CD4-positive, alpha-beta T cell treated with Interleukin-17A for 1 hour (primary cell): ENCODE measurements at places on chromosomes 2 and 18.
A peak's percentile ranks its signal among the peaks of the same experiment; 100 is the strongest.

- no peak for DNase-seq
Measured at GRCh38 chr2:99395589-99396130, 58.5 kb downstream of the EIF5B start.

- no peak for DNase-seq
Measured at GRCh38 chr2:196046123-196046917, 22.3 kb downstream of the DNAH7 start.

GRCh38 chr2:200471928-200472645 lies 37.8 kb downstream of the KCTD18 start:
- DNase-seq = no peak

- peak; percentile 54 for DNase-seq
Measured at GRCh38 chr2:223941579-223942277, 3.4 kb downstream of the WDFY1 start.

DNA sequence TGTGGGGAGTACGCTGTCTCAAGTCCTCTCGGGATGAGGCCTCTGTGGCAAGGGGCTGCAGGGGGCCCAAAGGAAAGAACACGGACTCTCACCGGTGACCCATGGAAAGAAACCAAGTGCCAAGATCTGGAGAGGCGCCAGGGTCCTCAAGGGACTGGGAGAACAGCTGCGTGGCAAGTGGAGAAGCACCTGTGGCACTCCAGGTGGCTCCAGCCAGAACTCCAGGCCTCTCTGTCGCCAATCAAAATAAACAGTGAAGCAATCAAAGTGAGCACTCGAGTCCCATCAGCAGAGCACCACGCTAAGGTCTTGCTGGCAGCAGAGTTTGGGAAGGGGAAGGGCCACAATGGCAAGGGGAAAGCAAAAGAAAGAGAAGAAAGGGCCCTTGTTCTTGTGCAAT lies 54.7 kb downstream of the BCL2 start:
- DNase-seq = no peak

DNA sequence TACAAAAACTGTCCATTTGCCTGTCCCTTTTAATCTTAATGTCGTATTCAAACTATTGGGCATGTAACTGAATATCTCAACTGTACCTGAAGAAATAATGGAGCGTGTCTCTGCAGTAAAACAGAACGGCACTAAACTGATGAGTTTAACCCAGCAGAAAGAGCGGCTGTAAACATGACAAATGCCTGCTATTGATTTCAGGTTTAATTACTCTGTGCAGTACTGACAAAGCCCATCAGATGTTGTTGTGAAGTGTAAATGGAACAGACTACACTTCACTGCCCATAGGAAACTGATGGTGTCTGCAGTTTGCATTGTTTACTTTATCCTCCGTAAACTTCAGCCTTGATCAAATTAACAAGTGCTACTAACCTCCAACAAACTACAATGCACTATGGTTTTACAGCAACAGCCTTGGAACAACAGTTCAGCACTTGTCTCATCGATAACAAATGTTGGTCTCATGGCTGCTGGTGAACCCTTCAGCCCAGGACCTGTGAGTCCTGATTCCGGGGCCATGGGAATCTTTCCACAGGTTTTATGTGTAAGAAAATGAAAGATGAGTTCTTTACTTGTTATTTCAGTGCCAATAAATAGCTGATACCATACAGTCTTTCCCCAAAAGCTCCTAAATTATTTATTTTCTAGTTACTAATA lies 316.5 kb downstream of the CCDC178 start:
- DNase-seq = no peak

DNA sequence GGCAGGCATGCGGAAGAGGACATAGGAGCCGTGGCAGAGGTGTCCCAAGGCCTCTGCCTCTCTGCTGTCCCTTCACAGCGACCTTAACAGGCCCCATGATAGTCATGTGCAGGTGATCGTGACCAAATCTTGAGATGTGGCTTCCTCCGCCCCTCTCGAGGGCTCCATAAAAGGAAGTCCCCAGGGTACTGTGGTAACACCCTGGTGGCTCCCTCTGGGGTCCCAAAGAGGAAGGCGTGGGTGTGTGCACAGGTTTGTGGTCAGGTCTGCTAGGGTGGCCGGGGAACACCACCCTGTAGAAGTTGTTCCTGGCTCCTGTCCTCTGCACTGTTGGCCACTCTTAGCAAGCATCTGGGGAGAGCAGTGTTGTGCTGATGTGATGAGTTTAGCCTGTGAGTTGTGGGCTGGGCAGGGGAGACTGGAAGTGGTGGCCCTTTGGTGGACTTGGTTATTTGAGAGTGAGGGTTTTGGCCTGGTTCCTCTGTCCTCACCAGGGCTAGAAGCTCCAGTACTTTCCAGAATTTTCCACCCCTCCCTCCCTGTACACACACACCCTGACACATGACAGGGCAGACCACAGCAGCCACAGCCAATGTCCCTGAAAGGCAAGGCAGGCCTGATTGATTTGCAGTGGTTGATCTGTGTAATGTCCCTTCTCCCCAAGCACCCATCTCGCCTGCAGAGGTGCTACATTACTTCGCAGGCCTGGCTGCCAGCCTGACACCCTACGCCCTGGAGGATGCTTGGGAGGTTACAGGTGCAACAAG lies 68.9 kb upstream of the BOD1L2 start:
- DNase-seq = peak; percentile 26

GRCh38 chr2:58484629-58485028 lies 243.5 kb upstream of the FANCL start:
- no peak for DNase-seq

- no peak for DNase-seq
Measured at GRCh38 chr2:191180276-191180675, 29.5 kb upstream of the STAT4 start.

GRCh38 chr2:215425021-215425782 lies 10.7 kb downstream of the FN1 start:
- DNase-seq = no peak

DNA sequence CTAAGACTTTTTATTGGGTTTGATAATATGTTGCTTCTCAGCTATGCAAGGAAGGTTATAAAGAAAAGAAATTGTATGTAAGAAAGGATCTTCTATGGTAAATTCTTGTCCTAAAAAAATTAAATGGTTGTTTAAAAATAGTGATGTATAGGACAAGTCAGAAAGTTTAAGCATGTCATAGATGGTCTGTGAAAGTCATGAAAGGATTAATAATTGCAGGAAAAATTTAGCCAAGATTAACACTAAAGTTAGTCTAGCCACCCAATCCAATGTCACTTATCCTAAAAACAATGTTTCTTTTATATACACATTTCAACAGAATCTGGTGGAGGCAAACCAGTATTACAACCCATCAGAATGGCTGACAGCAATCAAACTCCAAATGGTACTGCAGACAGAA lies 1046.7 kb upstream of the SLC39A10 start:
- no peak for DNase-seq

- no peak for DNase-seq
Measured at GRCh38 chr18:50315100-50315871, 27.8 kb upstream of the CXXC1 start.
